Natural killer cell treated with Interleukin-12 subunit alpha and Interleukin-12 subunit beta and Interleukin-15 and Interleukin-18, amount 100 ng/mL, for 72 hours (primary cell): ENCODE measurements at places on chromosomes 3 and 15.
A peak's percentile ranks its signal among the peaks of the same experiment; 100 is the strongest.

- no peak for DNase-seq
Measured at GRCh38 chr3:39144095-39144747, 9.2 kb downstream of the CSRNP1 start.

- no peak for DNase-seq
Measured at GRCh38 chr15:25543196-25543595, 104.4 kb upstream of the UBE3A start.

DNA sequence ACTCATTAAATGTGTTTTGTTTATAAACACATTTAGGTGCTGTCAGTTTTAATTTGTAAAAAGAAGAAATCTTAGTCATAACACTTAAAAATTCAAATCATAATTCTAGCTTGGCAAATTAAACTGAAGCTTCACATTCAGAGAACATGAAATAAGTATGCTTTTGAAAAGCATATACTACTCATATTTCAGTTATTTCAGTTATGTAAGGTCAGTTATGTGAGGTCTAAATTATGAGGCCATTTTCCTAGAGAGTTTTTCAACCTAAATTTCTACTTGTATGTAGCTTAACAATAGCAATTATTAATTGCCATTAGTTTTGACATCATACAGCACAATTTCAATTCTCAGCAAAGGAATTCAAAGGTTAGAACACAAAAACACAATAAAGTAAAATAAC, 465.0 kb downstream of the PLOD2 start:
- no peak for DNase-seq

DNA sequence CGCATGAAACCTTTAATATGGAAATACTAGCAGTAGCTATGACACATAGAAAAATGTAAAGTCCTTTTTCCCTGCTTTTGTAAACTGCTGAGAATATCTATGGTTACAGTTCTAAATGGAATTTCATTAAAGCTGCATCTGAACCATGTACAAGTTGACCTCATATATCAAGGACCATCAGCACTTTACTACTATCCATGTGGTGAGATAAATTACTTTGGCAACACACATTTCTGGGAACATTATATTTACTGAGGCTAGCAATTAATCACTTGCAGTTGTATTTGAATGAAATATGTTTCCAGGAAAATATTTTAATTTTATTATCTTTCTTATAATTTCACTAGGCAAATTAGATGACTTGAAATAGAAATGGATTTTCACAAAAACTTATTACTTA, 545.5 kb downstream of the NAALADL2 start:
- DNase-seq, result no peak

DNA sequence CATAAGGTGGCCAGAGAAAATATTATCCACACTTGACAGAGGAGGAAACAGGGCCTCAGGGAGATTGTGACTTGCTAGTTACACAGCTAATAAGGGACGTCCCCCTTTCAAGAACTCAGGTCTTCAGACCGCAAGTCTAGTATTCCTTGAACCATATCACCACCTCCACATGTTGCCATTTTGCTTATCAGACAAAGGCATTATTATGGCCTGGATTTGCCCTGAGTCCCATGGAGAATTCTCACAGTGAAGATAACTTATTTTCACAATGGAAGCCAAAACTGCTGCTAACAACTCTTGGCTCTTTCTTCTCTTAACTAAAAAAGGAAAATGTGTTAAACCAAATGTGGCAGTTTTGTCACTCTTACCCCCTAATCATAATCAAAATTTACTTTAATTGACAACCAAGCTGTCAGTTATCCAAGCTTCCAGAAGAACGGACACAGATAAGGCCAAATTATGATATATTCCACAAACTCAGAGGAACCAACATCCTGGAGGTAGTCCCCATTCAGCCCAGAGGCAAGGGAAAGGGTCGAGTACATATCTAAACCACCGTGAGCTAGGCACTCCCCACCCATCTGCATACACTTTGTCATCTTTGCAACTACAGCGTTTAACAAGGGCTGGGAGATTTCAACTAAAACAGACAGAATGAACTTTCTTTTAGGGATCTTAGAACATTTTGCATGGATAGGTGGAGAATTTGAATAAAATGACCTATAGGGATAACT, 63.6 kb upstream of the THBS1 start:
- no peak for DNase-seq

DNA sequence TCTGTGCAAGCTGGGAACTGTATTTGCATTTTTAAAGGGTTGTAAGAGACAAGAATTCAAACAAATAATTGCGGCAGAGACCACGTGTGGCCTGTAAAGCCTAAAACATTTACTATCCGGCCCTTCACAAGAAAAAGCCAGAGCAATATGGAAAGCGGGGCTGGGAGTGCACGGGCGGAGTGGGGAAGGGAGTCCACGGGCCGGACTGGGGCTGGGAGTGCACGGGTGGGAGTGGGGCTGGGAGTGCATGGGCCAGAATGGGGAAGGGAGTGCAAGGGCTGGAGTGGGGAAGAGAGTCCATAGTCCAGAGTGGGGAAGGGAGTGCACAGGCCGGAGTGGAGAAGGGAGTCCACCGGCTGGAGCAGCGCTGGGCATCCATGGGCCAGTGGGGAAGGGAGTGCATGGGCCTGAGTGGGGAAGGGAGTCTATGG, 41.2 kb downstream of the KLF15 start:
- DNase-seq, result no peak

DNA sequence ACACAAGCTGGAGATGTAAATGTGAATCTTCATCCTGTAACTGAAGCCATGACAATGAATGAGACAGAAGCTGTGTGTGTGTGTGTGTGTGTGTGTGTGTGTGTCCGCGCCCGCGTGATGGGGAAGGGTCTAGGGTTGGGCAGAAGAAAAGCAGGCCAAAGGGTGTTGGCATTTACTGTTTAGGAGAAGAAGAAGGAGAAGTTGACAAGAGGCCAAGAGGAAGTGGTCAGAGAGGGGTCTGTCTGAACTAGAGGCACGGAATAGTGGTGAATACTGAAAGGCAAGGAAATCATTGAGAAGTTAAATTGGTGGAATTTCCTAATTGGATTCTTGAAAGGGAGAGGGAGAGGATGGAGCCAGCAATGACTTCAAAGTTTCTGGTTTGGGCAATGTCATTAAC, 5.6 kb upstream of the NCEH1 start:
- DNase-seq, result no peak

- DNase-seq, result no peak
Measured at GRCh38 chr15:39171944-39172368, 408.9 kb upstream of the THBS1 start.

GRCh38 chr3:71029770-71030169, 553.8 kb downstream of the FOXP1 start:
- DNase-seq, result no peak

GRCh38 chr3:56590814-56591213, 33.8 kb downstream of the CCDC66 start:
- DNase-seq, result no peak

DNA sequence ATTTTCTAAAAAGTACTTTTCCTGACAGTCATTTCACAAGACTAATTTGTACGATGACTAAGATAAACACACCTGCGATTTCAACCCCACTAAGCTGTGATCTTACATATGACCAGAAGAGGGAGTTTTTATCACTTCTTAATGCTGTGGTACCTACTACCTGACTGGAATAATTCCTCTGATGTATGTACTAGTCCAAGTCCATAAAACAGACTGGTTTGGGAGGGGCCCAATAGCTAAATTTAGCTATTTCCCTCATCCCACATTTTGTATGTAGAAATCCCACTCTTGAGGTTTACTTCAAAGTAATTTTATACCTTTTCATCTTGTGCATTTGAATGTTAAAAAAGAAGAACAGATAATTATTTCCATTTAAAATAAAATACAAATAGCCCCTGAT, 49.7 kb upstream of the SCAANT1 start:
- DNase-seq, result no peak

DNA sequence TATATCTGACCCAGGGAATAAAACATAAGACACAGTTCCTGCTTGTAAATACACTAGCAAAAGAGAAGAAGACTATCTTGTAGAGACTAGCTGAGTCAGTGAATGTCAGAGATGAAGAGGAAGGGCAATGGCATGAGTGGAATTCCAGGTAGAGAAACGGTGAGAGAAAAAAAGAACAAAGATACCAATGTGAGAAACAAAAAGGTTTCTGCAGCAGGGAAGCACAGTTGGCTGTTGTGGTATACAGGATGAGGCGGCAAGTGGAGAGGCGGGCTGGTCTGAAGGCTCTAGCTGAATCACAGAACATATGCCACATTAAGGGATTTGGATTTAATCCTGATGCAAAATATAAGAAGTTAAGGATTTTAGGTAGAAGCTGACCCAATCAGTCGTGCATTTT, 17.1 kb upstream of the TASOR start:
- no peak for DNase-seq

GRCh38 chr15:59237119-59237855, 30.6 kb downstream of the LDHAL6B start:
- DNase-seq, result no peak

DNA sequence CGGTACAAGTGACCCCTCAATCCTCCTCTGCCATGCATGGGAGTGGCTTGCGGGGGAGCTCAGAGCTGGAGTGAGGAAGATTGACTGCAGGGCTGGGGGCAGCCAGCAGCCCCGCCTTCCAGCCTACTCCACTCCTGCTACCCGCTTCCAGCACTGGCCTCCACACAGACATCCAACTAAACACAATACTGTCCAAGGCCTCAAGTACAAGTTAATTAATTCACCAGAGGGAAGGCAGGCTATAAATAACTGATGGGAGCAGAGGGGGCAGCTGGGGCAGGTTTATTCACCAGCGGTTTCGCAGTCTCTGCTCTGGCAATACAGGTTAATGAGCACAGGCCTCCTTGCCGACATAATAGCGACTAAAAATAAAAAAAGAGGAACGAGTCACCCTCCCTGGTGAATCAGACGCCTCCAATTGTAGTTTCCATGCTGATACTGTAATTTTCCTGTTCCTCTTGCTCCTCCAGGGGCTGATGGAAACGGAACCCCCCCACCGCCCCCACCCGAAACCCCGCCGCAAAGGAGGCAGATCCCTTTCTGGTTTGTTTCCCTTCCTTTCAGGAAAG, 166.4 kb upstream of the TLE3 start:
- peak; percentile 37 for DNase-seq
